Dermis blood vessel endothelial cell (primary cell): ENCODE measurements at places on chromosomes 5 and 9.

DNA sequence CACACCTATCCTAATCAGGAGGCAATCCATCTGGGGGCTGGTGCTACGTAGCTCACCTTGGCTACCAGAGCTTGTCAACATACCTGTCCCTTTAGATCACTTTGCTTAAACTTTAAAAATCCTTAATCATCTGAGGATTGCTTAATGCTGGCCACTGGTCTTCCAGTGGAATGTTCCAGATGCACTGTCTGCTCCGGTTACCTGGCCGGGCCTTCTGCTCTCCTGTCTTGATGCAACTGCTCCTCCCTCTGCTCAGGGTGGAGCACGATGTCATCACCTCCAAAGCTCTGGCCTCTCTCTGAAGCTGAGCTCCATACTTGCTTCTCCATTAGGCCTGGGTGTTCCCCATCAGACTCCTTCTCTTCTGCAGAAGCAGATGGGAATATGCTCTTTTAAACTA is 106.5 kb upstream of the OTULINL start:
- no peak for DNase-seq

DNA sequence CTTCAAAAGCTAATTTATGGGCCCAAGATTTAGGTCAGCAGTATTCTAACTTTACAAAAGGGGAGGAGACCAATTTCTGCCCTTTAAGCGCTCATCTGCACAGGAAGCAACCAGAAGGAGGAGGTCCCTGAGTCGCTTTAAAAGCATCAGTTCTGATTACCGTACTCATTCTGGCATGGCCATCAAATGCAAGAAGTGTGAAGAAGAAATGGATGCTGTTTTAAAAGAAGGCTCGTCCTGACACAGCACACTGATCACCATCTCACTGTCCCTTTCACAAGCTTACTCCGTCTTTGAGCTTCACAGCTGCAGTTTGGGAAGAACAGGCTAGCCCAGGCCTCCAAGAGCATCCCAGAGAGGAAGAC is 17.5 kb downstream of the ZNF608 start:
- DNase-seq = no peak

GRCh38 chr9:132505991-132506655 is 76.3 kb upstream of the BARHL1 start:
- DNase-seq = no peak

GRCh38 chr5:96807075-96807654 is 580 bp downstream of the ERAP1 start:
- DNase-seq = peak; percentile 81

- no peak for DNase-seq
Observed at GRCh38 chr5:58153255-58153654, 306.6 kb downstream of the PLK2 start.

DNA sequence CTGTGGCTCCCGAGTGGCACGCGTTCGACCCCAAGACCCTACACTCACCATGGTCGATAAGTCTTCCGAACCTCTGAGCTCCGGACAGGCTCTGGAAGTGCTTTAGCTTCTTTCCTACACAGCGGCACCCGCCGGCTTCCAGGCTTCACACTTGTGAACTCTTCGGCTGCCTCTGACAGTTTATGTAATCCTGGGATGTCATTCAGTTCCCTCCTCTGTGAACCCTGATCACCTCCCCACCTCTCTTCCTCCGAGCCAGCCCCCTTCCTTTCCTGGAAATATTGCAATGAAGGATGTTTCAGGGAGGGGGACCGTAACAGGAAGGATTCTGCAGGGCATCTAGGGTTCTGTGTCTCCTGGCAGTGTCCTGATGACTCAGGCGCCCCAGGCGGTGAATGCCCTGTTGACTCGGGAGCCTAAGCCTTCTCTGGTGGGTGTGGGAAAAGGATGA is at the start of gene CD14:
Gene CD14, minus strand, starts transcription at position 155 of the 451 bp plus-strand sequence. Its CDS starts 104 bp downstream, at position 51.
- no peak for DNase-seq

- no peak for DNase-seq
Observed at GRCh38 chr5:9947225-9947714, 302.4 kb downstream of the ATPSCKMT start.

GRCh38 chr9:84793251-84793650 is 123.7 kb downstream of the NTRK2 start:
- no peak for DNase-seq

- no peak for DNase-seq
Observed at GRCh38 chr9:106976772-106977171, 113.8 kb downstream of the ZNF462 start.

- no peak for DNase-seq
Observed at GRCh38 chr5:159978358-159978757, 30.6 kb upstream of the TTC1 start.

DNA sequence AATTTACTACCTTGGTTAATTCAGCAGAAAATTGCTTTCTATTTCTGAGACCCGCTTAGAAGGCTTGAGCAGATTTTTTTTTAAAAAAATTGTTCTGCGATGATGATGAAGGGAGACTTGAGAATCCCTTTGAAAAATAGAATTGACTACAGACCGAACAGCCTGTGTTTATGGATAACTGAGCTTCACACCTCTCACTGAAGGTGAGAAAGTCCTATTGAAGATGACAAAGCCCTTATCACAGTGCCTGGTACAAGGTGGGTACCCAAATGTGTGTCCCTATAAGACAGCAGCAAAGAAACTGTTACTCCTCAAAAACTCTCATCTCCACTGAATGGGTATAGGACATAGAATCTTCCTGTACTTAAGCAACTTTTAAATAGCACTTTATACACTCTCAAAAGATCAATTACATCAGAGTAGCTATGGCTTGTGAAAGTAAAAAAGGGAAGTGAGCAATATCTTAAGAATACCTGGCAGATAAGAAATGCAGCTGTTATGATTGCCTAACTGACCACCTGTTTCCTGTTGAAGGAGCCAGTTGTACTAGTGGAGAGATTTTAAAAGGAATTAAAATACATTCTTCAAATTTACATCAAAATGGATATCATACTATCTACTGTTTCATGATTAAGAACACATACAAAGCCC is 419.7 kb downstream of the CHSY3 start:
- peak; percentile 63 for DNase-seq

GRCh38 chr5:107542428-107542827 is 128.3 kb downstream of the EFNA5 start:
- peak; percentile 97 for DNase-seq

GRCh38 chr5:132981288-132981687 is 17.9 kb upstream of the AFF4 start:
- DNase-seq = no peak

- DNase-seq = no peak
Observed at GRCh38 chr5:167814828-167815227, 476.6 kb upstream of the WWC1 start.
